ENCODE measurements at places on chromosomes 2 and 18.

- no peak for DNase-seq
Measured at GRCh38 chr18:8785261-8785660, 79.9 kb downstream of the MTCL1 start.

- no peak for DNase-seq
Measured at GRCh38 chr18:21074336-21075323, 37.0 kb downstream of the ROCK1 start.

DNA sequence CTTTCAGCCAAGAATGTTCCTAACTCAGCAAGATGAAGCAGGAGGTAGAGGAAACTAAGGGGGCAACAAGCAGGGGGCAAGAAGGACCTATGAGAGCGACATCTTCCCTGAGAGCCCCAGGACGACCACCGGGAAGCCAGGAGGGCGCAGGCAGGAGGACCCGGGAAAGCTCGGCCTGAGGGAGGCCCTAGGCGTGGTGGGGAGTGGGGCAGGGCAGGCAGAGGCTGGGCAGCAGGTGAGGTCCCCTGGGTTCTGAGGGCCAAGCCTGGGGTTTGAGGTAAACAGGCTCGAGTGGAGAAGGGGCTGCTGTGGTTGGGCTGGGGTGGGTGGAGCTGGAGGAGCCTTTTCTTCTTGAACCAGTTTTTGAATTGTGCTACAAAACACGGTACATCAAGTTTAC lies 1.3 kb upstream of the ALPI start:
- DNase-seq, result no peak

DNA sequence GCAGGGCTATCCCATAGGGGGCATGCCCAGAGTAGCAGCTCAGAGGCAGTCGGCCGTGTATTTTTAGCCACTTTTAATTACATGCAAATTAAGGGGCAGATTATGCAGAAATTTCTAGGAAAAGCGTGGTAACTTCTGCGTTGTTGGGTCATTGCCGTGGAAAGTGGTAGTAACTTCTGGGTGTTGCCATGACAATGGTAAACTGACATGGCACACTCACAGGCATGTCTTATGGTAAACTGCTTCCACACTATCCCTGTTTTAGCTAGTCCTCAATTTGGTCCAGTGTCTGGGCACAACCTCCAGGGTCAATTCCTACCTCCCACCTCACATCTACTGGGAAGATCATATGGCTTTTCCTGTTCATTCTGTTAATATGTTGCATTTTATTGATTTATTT lies 428.9 kb upstream of the FANCL start:
- DNase-seq, result no peak

GRCh38 chr2:191910518-191910917 lies 63.6 kb upstream of the CAVIN2 start:
- peak; percentile 37 for DNase-seq

Measured in AG04450 (cell line).